Stimulated activated CD4-positive, alpha-beta T cell treated with anti-CD3 and anti-CD28 coated beads, Interleukin-12 subunit alpha, Interleukin-12 subunit beta, amount 100 ng/mL, for 24 hours (primary cell): ENCODE measurements at places on chromosomes 12 and 14.

DNA sequence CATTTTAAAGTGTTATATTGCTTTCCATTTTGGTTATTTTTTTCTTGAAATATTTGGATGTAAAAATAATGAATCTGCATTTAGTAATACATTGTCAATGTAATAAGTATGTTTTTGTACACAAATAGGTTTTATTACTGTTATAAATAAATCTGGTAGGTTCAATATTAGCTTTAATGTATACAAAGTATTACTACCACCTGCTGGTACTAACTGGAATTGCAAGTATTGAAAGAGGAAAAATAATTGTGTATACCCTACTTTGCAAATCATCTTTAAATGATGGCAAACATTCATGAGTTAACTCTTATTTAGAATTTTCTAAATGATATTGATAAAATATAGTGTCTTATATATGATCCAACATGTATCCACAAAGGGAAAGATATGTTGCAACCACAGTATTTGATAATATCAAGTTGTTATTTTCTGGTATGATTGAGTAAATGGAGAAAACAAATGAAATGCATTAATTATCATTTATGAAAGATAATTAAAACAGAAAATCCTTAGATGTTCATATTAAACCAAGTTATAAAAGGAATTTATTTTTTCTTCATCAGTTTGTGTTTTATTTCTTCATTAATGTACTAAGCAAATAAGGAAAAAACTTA is 3.2 kb downstream of the OR4K2 start:
- no peak for DNase-seq

- no peak for DNase-seq
Observed at GRCh38 chr14:81415781-81416180, 15.7 kb upstream of the STON2 start.

DNA sequence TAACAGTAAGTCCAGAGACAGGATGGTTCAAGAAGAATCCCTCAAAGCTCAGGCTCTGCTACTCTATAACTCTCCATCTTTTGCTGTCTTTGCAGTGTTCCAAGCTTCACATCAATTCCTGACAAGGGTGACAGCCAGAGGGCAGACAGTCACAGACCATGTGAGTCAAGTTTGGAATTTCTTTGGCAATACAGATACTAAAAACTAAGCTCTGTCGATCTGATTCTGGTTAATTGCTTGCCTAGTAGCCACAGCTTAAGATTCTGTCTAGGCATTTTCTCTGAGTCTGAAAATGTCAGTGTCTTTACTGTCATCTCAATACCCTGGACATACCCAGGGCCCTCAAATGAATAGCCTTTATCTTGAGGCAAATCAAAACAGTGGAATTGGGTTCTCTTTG is 153.7 kb downstream of the CEP128 start:
- no peak for DNase-seq

DNA sequence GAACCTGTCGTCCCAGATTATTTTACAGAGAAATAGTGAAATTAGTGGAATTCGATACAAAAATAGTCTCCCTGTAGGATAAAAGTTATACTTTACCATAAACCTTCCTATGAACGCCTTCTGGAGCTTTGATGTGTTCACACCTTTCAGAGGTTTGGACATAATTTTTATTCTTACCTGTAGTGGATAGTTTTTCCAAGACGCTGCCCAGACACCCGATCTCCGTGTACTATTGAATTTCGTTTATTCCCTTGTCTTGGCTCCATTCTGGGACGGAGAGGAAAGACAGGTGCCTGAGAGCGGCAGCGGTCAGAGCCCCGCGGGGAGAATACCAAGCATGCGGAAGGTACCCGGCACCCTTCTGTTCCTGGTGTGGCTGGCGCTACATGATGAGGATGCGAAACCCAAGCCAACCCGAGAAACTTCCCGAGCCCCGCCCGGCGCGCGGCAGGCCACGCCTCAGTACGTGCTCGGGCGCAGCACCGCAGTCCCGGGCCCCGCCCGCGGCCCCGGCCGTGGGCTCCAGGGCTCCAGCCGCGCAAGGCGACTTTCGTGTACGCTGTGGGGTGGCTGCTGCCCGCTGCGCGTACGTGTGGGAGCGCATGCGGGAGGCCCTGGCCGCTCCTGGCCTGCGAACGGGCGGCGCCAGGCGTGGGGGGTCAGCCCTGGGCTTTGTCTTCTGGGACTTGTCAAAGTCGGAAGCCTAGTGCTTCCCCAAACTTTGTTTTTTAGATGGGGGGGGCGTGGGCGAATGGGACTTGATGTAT is 11.3 kb upstream of the SNAPC1 start:
- DNase-seq = peak; percentile 79

DNA sequence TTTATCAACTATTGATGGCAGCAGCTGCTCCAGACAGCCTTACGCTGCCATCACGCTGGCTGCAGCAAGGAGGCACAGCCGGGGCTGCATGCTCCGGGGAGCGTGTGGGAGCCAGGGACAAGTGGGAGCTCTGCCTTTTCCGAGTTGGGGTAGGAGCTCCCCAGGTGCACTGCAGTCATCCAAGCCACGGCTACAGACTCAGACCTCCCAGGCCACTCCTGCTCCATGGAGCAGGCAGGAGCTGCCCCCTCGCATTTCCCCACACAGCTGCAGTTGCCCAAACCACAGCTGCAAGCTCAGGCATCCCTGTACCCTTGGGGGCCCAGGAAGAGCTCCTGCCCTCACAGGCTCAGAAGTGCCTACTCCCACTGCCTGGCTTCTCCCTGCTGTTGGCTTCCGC is 184.7 kb downstream of the CPNE8 start:
- DNase-seq = no peak

- no peak for DNase-seq
Observed at GRCh38 chr12:90404071-90404470, 550.9 kb downstream of the CCER1 start.

DNA sequence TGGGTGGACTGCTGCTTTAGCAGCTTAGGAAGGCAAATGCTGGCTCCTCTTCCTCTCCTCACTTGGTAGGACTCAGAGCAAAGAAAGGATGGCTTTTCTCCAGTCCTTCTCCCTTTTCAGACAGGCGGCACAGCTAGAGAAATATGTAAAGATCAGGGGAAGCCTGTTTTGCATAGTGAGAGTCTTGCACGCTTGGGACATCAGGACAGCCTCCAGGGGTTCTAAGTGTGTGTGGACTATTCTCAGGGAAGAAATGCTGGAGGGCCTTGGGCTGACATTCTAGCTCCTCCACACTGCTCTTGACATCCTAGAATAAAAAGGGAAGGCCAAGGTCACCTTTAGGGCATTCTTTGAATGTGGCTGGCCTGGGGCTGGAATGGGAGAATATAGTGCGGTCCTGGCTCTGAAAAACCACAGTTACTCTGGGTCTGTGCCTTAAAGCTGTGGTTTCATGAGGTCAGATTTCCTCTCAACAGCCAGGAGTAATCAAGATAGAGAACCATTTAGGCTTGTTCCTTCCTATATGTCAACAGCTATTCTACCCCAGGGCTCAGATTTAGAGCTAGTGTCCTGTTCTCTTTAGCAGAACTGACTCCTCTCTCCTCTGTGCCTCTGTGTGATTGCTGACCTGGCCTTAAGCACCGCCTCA is 24.3 kb downstream of the CMA1 start:
- no peak for DNase-seq

DNA sequence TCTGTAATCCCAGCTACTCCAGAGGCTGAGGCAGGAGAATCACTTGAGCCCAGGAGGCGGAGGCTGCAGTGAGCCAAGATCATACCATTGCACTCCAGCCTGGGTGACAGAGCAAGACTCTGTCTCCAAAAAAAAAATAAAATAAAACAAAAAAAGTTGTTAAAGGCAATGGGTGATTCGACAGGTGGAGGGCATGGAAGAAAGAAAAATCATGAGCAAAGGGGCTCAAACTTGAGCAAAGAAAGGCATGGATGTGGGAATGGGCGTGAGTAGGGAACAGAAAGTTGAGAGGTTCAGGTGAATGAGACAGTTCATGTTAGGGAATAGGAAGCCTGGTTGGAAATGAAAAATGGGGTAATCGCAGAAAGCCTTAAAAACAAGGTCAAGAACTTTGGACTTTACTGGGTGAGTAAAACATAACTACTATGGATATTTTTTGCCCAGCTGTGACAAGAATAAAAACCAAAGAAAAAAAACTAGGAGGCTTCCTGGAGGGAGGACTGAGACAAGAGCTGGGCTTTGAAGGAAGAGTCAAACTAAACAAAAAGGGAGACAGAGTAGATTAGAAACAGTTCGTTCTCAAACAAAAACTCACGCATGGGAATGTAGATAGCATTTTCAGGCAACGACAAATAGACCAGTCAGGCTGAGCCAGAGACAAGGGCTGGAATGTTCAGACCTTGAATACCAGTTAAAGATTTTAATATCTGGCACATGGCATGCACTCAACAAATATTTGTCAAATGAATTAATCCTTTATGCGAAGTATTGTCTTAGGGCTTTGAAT is 18.8 kb downstream of the PYM1 start:
- DNase-seq = no peak

- no peak for DNase-seq
Observed at GRCh38 chr12:68864604-68865003, 56.6 kb downstream of the MDM2 start.

- DNase-seq = no peak
Observed at GRCh38 chr12:113260636-113261300, 39.5 kb downstream of the TPCN1 start.

- DNase-seq = no peak
Observed at GRCh38 chr12:94202245-94203180, 54.1 kb downstream of the PLXNC1 start.

GRCh38 chr14:20976291-20976690 is 13.5 kb upstream of the METTL17 start:
- no peak for DNase-seq

DNA sequence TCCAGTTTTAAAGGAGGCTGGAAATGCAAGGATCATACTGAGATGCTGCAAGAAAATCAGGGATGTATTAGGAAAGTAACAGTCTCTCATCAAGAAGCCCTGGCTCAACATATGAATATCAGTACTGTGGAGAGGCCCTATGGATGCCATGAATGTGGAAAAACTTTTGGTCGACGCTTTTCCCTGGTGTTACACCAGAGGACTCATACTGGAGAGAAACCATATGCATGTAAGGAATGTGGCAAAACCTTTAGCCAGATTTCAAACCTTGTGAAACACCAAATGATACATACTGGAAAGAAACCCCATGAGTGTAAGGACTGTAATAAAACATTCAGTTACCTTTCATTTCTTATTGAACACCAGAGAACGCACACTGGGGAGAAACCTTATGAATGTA is 24.5 kb downstream of the ZNF891 start:
- no peak for DNase-seq
